T follicular helper cell (primary cell): ENCODE measurements at places on chromosomes 5 and 9.

- no peak for DNase-seq
These were observed 84.1 kb downstream of the SH3PXD2B start for GRCh38 chr5:172370237-172370640.

- no peak for DNase-seq
These were observed 19.5 kb downstream of the PCDHGC5 start for GRCh38 chr5:141508440-141508797.

DNA sequence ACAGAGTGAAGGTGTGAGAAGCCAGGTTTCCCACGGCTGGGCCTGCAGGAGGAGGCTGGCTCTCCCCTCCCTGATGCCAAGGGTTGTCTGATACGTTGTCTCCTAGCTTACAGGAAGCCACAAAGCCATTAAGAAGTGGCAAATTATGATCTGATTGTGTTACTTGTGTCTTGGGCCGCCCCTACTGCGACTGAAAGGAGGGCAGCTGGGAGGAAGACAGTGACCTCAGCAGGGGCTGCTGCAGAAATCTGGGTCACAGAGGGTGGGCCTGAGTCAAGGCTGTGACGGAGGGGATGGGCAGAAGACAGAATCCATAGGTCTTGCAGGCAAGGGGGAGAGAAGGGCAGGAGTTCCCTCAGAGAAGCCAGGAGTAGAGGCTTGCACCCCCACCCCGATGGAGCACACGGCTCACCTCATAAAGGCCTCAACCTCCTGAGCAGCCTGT is 145.0 kb downstream of the FSTL4 start:
- DNase-seq: no peak

DNA sequence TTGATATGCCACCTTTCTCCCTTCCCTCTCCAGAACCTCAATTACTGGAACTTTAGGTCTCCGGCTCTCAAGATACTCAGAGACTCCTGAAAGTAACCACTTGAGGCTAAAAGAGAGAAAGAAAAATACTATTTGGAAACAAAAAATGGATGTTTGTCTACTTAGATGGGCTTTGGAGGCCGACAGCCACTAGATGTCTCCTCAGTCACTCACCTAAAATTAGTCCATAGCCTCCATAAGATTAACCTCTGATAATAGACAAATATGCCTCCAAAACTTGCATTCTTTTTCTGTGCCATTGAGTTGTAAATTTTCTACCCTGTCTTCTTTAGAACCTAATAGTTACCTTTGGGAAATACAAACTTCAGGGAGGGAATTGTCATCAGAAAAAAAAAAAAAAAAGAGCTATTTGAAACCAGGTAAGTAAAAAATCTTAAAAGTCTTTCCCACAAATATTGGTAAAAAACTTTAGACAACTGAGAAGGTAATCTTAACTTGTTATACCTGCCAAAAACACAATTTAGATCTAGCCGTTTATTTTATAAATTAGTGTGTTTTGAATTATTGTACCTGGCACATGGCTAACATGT is 11.2 kb upstream of the PCDH1 start:
- no peak for DNase-seq

GRCh38 chr9:96293498-96294158 is 8.3 kb downstream of the HSD17B3 start:
- no peak for DNase-seq

DNA sequence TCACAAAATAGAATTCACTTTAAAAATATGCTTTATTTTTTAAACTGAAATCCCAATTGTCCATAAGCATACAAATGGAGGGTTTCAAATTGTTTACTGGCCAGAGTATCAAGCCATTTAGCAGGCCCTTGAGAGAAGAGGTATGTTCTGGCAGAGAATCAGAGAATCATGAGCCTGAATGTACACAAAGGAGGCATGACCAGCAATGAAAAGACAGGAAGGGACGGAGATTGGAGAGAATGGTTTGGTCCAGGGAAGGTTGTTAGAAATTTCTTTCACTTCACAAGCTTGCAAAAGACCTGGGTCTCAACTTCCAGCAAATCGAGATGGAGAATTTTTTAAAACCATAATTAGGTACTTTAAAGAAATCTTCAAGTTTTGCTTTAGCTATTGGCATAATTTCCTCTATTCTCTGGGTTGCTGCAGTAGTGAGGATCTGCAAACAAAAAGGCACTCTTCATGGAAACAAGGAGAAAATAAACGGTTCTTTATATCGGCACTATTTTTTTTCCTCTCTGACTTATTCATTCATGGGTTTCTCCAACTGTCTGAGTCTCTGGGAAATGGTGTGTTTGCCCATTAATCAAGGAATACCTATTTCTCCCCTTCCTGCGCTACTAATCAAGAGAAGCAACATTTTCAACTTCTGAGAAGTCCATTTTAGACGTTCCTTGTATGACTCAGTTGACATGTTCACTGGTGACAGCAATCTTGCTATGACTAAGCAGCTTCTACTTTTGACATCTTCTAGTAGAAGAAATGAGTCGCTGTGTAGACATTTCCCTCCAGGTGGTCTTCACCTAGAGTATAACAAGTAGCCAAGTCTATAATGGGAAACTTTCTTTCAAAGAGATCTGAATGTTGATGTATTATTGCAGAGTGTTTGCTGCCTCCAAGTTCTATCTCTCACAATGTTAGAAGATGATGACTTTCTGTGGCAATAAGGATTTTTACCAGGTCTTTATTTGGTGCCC is 23.1 kb upstream of the ERCC6L2 start:
- DNase-seq: no peak

DNA sequence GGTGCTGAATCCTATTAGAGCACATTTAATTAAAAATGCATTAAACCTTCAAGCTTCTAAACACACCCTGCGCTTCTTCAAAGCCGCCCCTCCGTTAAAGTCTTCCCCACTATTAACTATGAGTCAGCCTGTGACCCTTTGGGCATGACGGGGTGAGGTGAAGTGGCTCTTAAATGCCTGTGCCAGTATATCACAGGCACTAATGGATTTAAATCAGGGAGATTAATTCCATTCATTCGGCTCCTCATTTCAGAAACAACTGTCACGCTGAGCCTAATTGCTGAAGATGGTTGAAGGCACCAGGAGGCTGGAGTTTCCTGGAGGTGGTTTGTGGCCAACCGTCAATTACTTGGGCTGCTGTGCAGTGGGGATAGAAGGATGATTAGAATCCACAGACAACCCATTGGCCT is 192.6 kb upstream of the MSX2 start:
- DNase-seq: no peak

DNA sequence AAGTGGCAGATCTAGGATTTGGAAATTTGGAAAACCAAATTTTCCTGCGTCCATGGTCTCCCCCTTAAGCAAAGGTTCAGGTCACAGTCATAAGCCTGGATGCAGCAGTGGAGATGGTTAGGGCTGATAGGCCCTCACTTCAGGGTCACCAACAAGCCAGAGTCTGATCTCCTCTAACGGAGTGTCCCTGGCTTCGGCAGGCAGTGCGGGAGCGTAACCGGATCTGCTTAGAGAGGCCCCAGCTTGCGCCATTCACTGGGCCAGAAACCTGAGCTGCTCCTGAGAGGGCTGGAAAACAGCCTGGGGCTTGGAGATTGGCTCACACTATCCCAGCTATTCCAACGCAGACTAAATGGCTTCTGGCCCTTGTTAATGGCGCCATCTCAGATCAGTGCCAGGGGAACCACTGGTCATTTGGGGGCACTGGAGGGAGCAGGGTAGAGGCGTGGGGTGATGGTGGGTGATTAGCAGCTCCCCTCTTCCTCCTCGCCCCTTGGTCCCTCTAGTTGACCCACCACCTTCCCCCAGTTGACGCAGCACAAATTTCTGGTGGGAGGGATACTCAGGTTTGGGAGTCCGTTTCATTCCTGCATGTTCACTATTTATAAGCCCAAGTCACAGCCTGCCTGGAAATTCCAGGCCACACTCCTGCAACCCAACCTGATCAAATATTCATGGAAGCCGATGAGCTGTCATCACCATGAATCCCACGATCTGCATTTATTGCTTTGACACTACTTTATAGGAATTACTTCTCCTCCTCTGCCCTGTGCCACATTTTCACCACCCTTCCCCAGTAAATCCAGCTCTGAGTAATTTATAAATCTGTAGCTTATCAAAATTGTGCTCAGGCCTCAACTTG is 134.6 kb upstream of the CPEB4 start:
- no peak for DNase-seq

DNA sequence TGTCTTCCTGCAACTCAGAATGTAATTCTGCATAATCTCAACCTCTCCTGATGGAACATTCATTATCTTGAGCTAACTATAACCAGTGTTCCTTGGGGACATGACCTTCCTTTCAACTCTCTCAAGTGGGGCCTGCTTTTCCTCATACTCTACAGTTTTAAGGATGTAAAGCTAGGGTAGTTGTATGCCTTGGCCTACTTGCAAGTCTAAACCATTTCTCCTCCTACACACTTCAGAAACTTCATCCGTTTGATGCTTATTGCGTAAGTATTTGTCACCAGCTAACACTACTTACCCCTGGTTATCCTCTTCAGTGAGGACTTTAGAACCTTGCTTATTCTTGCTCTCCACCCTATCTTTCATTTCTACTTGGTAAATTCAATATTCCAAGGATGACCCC is 548.9 kb downstream of the HINT1 start:
- DNase-seq: no peak

GRCh38 chr9:83572524-83572923 is 34.3 kb upstream of the FRMD3 start:
- DNase-seq: no peak

DNA sequence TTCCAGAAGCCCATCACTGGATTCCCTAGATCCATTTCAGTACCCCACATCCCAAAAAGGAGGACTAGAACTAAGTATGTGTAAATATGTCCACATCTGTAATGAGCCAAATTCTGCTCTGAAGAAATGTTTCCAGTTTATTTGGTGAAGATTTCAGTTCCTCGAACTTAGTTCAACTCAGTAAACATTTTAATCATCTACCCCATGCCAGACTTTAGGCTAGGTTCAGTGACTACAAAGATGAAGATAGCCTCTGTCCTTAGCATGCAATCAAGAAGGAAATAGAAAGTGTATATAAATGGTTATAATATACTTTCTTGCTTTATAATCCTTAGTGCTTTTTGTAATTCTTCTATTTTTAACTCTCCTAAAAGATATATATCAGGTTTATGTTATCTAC is 21.5 kb downstream of the RUSC2 start:
- no peak for DNase-seq

DNA sequence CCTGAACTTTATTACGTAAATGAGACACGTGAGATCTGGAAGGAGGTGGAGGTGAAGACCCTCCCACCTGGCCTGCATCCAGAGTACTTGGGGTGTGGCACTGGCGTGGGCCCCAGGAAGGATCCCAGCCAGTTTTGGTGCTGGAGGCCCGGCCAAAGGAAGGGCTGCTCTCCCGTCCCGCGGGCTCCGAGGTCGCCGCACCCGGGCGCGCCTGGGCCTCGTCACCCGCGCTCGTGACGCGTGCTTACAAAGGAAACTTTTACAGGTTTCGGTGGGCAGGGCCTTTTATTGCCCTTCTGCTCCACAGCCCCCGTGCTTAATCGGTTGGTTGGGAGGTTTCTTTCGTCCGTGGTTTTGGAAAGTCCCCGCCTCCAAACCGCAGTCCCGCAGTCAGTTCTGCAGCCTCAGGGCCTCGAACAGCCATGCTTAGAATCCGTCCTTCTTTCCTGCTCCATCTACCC is 29.2 kb downstream of the CDKN2A start:
- DNase-seq: peak; percentile 44

- DNase-seq: no peak
These were observed 140.4 kb downstream of the GABBR2 start for GRCh38 chr9:98568234-98568908.

DNA sequence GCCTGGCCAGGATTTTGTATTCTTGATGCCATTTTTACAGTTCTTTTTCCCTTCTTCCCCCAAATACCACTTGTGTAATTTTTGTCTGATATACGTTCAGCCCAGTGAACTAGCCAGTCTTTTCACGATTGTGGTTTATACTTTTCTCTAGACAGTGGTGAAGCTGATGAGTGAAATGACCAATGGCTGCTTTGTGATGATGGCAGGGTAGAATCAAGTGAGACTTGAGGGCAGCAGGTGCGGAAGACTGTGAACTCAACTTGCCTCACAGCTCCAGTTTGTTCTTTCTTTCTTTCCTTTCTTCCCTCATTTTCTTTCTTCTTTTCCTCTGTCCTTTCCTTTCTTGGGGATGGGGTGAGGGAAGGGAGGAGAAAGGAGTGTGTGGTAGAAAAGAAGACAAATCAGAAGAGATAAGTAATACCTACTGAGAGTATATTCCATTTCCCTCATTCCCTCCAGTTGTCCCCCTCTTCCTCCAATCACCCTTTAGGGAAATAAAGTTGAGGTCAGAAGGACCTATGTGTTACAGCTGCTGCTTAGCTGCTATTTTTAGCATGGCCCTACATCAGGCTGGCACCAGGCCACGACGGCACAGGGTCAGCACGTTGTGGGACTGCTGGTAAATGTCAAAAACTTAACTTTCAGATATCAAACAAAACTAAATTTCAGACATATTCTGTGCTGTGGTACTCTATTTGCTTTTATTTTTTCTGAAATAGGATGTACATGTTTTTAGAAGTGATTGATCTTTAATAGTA is 12.3 kb downstream of the ZSWIM6 start:
- no peak for DNase-seq

DNA sequence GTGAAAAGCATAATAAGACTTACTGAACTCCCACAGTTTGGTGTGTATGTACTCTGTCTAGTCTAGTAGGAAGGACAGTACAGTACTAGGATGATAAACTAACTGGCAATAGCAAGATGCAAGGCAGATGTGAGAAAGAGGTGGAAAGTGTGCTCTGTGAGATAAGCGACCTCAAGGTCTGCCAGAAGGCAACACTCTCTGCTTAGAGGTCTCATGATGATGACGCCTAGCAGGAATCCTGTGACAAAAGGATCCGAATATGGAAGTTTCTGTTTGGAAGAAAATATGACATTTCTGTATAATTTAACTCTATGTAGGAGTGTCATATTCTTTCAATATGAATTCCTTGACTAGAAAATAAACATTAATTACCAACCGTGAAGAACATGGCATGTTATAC is 112.2 kb downstream of the PLPPR1 start:
- DNase-seq: no peak

DNA sequence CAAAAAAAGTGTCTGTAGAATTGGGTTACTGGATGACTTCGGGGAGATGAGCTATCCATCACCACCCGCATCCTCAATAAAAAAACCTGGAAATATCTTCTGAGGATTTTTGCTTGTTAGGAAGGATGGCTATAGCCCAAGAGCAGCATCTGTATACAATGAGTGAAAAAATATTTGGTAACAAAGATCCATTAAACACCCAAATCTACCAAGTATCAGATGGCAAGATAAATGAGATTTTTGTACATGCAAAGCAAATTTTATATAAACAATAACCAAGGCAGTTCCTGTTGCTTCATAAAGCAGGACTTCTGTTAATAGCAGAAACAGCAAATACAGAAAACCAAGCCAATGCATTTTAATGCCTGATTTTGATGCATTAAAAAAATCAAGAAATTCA is 166.6 kb downstream of the SLC28A3 start:
- no peak for DNase-seq

- no peak for DNase-seq
These were observed 60.0 kb downstream of the MEGF9 start for GRCh38 chr9:120654272-120654671.

GRCh38 chr5:88955403-88955802 is 72.4 kb upstream of the MEF2C start:
- DNase-seq: no peak

- DNase-seq: no peak
These were observed 123.0 kb downstream of the PAX5 start for GRCh38 chr9:36911037-36911436.
